Kidney epithelial cell (primary cell): ENCODE measurements at places on chromosomes 11 and 22. TPM values are rescaled to one million over a fixed set of nuclear protein-coding genes. Genes with fewer than 3 reads are reported as not detected.

The JAML gene
- 2.5 TPM in 1 of 2 replicates, not detected in the other for total RNA-seq

DNA sequence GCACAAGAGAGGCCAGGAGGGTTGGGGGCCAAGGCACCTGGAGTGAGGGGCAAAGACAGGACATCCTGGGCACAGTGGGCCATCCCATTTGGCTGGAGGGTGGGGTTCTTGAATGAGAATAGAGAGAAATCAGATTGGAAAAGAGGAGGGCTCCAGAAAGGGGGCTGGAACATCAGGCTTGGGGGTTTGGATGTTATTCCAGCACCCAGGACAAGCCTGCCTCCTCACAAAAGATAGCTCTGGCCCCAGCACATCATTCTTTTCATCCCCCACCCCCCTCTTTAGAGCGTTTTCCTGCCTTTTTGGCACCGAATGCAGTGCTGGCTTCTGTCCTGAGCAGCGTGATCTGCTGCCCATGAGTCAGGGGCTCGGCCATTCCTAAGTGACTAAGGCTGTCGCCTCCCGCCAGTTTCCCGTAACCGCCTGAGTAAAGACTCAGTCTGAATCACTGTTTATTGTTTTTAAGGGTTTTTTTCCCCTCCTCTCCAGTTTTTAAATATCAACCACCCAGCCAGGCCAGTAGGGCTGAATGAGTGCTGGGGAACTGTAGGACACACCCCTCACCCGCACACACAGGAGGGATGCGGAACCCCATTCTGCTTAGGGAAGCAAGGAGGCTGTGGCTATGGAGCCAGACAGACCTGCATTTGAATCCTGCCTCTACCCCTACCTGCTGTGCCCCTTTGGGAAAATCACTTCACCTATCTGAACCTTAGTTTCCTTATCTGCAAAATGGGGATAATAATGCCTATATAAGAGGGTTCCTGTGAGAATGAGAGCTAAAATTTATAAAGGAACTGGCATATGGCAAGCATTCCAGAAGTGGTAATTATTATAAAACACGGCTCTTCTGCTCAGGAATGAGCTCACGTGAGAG, 32.4 kb upstream of the NAV2 start:
- DNase-seq: peak; percentile 93

DNA sequence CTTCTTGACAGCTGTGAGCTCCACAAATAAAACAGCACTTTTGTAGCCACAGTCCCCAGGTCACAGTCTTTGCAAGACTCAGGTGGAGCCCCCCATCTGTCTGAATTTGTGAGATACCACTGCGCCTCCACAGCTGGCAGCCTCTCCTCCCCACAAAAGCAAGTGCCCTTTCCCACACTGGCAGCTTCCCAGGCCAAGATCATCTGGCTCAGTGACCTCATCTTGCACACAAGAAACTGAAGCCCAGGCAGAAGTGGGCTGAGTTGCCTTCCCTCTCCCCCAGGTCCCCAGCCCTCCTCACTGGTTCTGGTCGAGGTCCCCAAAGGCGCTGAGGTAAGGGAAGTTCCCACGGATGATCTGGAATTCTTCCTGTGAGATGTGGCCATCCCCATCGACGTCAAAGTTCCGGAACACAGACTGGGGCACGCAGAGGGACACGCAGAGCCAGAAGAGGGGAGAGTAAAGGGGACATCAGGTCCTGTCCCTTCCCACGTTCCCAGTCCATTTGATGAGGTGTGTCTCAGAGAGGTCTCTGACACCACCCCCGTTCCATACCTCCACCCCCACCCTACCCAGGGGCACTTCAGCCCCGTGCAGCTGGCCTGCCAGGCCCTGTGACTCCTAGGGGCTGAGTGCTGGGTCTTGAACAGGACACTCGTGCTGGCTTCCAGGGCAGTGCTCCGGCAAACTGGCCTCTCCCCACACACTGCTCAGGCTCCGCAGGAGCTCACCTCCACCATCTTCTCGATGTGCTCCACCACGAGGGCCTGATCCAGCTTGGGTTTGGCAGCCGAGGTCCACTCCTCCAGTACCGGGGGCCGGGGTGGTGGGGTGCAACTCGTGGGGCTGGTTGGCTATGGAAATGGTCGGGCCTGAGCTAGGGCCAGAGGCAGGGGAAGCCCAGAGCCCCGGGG, 8.9 kb downstream of the RASGRP2 start:
- DNase-seq: no peak

DNA sequence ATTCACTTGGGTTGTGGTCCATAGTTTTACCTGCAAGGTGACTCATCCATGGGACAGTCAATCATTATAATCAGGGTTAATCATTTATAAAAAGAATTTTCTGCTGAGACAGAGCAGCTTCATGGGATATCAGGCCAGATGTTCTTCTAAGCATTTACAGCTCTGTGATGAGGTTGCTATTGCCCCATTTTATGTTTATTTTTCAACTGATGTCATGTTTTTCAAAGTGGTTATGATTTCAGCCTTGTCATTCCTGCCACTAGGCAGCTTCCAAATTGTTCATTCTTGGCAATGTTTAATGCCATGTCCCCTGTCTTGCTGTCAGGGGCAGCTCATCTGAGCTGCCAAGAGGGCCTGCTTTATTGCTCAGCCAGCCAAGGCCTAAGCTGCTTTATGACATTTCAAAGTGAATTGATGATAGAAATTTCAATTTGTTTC, 35.9 kb upstream of the ZBED5 start:
- DNase-seq: peak; percentile 55

- no peak for DNase-seq
Observed at GRCh38 chr22:26143806-26144325, 25.4 kb upstream of the SEZ6L start.

GRCh38 chr11:123461164-123461563, 31.1 kb downstream of the GRAMD1B start:
- DNase-seq: no peak
